Stimulated activated CD4-positive, alpha-beta T cell treated with anti-CD3 and anti-CD28 coated beads, Interleukin-15, amount 100 ng/mL, for 48 hours (primary cell): ENCODE measurements at places on chromosomes 2 and 18.

DNA sequence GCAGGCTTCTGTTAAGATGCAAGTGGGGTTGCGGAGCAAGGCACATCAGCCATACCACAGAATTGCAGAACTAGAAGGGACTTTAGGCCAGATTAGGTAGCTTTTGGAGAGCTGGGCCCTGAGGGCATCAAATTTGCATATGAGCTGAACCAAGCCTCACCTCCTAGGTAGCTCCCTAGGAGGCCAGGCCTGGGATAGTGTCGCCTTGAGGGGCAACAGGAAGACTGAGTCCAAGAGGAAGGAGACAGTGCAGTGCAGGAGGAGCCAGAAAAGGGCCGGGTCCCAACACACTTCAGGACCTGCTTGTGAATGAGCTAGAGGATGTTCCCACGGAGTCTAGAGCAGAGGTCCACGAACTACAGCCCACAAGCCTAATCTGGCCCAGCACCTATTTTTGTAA lies 98.7 kb downstream of the MAPK4 start:
- no peak for DNase-seq

DNA sequence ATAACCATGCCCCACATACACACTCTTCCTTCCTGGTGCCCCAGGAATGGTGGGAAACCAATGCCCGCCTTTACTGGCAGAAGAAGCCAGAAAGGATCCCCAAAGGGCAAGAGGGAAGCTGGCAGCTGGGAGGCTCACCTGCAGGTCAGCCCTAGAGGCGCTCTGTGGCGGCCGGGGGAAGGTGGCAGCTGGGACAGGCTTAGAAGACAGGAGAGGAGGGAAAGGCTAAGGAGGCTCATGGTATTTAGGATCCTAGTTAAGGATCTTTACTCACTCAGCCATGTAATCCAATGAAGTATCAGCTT lies 23.8 kb downstream of the ADRA2B start:
- no peak for DNase-seq

DNA sequence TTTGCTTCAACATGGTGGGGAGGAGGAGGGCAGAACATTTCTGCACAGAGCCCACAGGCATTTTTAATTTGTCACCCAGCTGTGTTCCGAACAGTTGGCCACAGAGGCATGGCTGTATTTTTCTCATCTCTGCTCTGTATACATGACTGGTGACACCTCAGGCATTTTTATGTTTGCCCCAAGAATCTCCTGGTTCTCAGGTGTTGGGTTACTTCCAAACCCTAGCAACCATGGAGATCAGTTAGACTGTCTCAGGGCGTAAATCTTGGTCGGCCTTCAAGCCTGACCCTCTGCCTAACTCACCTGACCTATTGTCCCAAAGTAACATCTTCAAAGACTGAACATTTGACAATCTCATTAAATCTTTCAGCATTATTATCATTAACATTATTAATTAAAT lies 100.0 kb downstream of the ABCA12 start:
- DNase-seq = no peak

DNA sequence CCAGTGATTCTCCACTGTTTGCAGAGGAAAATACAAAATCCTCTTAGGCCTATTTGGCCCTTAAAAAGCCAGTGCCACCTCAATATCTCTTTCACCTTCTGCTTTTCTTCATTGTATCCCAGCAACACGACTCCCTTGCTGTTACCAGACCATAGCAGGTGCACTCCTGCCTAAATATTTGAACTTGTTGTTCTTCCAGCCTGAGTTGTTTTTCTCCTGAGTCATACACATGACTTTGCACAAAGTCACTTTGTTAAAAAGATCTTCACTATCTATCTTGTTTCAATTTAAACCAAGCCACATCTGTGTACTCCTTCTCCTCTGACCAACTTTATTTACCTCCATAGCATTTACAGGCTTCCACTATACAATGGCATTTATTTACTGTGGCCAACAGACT lies 103.6 kb downstream of the LRRTM4 start:
- no peak for DNase-seq

GRCh38 chr18:74402806-74403433 lies 54.2 kb downstream of the DIPK1C start:
- no peak for DNase-seq

DNA sequence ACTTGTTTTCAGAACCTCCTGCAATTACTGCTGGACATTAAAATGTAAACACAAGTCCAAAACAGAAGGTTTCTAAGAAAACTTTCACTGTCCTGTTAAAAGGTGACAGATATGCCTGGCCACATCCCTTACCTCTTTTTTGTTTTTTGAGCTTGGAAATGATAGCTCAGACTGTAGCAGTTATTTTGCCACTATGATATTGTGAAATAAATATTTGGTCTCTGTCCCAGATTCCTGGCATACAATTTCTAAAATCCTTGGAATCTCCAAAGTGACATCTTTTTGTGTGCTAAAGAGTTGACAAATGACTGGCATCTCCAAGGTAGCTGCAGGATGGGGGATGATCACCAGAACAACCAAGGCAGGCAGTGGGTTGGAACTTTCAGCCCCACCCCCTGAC lies 16.8 kb downstream of the TPGS2 start:
- DNase-seq = no peak

GRCh38 chr18:13457327-13457726 lies 238.8 kb downstream of the LDLRAD4 start:
- DNase-seq = no peak

GRCh38 chr2:168550670-168551069 lies 94.6 kb downstream of the CERS6 start:
- no peak for DNase-seq

DNA sequence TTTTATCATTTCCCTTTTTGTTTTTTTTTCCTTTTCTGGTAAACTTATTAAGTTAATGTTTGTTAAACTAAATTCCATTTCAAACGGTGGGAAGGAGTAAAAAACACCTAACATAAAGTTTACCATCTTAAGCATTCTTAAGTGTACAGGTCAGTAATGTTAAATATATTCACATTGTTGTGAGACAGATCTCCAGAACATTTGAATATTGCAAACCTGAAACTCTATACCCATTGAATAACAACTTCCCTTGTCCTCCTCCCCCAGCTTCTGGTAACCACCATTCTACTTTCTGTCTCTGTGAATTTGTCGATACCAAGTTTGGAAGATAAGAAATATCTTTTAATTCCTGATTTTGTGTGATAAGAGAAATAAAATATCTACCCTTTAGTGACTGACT lies 12.0 kb upstream of the NAT8 start:
- no peak for DNase-seq

DNA sequence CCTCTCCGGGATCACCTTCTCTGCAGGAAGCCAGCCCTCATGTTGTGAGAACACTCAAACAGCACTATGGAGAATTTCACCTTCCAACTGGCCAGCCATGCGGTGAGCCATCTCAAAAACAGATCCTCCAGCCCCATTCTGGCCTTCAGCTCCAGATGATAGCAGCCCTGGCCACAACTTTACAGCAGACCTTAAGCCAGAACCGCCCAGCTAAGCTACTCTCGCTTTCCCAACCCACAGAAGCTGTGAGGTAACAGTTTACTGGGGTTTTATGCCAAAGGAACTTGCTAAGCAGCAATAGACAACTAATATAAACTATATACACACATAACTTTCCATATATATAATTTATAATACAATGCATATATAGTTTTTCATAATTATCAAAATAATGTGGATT lies 11.6 kb upstream of the PTPN4 start:
- DNase-seq = no peak

- DNase-seq = no peak
Measured at GRCh38 chr2:39730685-39731302, 48.3 kb downstream of the THUMPD2 start.

DNA sequence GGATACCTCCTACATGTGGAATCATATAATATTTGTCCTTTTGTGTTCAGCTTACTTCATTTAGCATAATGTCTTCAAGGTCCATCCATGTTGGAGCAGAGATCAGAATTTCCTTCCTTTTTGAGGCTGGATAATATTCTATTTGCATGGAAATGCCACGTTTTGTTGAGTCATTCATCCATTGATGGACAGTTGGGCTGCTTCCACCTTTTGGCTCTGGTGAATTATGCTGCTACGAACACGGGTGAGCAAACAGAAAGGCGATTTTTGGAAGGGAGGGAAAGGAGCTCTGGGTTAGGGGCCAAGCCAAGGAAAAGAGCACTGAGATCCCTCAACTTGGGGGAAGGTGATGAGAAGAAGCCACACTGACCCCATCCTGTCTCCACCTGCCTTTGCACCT lies 260.5 kb downstream of the TNS1 start:
- no peak for DNase-seq

- DNase-seq = no peak
Measured at GRCh38 chr18:24736662-24737330, 276.4 kb downstream of the HRH4 start.

DNA sequence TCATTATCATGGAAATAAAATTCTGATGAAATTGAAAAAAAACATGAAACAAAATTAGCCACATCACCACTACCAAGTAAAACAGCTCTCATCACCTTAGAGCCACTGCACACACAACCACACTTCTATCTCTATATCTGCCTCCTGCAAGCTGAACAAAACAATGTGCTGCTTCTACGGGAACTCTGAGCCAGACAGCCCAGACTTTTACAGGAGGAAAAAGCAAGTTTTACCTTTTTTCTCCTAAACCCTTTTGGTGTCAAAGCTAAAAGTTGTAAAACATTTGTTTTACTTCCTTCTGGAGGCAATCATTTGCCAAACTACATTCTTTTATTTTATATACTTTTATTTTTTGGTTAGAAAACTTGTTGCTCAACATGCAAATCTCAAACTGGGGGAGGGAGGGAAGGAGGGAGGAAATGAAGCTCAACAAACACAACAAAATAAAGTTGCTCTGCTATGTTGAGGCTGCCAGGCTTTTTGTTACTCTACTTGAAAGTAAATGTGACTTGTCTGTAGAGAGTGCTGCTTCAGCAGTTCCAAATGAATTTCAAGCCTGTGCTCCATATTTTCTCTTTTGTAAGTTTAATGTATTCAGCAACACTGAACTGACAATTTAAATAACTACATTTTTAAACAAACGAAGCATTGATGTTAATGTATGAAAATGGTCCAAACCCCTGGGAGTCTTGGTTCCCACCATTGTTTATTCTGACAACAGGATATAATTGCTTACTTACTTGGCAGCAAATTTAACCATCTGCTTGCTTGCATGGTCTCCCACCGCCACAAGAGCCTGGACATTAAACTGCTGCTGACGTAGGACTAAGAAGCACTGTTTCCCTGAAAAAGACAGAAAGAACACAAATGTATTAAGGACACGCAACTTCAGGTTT lies 24.5 kb downstream of the DARS1 start:
- no peak for DNase-seq

DNA sequence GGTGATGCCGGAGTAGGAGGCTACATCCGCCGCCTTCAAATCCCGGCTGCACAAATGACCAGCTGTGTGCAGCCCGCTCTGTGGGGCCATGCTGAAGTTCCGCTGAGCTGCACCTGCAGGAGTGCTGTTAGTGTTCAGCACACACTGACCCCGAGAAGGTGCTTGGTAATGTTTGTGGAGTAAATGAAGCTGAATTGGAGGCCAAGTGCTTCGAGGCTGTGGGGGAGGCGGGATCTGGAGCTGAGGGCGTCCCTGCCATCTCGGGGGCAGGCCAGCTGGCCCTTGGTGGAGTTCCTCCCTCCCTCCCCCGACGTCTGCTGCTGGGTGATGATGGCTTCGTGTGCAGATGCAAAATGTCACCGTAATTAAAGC lies 23.2 kb downstream of the KCNF1 start:
- DNase-seq = no peak

DNA sequence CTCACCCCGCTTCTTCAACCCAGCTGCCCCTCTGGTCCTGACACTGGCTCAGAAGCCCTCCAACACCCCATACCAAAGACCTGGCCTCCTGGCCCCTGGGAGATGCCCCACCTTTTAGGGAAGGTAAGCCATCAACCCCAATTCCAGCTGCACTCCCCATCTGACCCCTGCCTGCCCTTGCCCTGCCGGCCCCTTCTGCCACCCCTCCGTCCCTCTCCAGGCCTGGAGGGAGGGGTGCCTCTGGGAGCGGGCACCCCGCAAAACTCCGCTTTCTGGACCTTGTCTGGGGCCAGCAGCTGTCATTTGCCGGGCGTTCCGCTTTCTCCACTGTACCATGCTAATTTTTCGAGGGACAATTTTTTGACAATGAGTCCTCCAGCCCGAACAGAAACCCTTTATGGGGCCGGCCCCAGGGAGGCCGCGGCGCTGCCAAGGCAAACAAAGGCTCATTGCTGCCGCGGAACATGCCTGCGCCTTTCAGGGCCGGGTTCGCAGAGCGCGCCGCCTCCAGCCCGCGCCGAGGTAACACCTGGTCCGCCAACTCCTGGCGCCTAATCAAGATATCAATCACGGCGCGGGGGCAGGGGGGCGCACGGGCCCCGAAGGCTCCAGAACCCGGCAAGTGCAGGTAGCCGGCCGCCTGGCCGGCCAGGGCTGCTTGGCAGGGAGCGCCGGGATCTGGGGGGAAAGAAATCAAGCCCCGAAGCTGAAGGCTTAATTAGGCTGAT lies 96.0 kb downstream of the INHBB start:
- DNase-seq = no peak

- peak; percentile 33 for DNase-seq
Measured at GRCh38 chr2:72137498-72138010, 10.1 kb downstream of the CYP26B1 start.

GRCh38 chr2:69791045-69791444 lies 38.4 kb upstream of the GMCL1 start:
- DNase-seq = no peak

DNA sequence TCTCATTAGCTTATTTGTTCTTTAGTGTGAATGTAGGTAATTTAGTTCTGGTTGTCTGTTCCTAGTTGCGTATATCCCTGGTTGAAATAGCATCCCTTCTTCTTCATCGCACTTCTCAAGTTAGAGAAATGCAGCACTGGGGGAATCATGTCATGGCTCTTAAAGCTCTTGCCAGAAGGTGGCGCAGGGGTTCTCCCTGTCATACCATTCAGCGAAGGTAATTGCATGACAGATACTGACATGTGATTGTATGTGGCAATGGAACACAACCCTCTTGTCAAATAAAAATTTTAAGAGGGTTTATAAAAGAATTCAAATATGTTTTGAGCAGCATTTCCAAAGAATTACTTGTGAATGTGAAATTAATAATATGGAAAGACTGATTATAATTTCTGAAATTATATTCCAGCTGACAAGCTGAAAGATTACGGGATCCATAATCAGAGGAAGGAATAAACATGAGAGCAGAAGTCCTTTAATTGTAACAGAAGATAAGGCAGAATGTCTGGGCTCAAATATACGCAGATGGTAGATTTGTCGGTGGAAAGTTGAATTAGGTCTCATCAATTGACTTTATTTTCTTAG lies 411.7 kb downstream of the DSEL start:
- DNase-seq = peak; percentile 11

DNA sequence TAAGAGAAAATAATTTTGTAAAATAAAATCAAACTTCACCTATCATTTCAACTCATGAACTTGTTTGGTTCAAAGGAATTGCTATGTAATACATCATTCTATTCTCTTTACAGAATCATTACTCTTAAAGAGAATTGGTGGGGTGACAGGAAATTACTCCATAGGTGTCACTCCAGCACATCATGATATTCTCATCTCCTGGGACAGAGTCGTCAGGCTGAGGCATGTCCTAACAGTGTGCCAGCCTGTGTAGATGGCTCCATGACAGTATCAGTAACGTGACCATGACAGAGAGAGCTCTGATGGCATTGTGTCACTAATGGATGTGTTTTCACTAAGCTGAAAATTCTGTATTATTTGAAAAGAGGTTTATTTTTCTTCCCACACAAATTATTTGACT lies 13.9 kb downstream of the SPATS2L start:
- no peak for DNase-seq
